ENCODE measurements at places on chromosomes 6 and 20. TPM values are rescaled to one million over a fixed set of nuclear protein-coding genes. Genes with fewer than 3 reads are reported as not detected.

The MYBL2 gene
- 16.4 TPM for total RNA-seq

- peaks cover 6% of the 10 kb centered on the region for H3K36me3 ChIP-seq
- peak overlapping the region; percentile 52 for H3K27ac ChIP-seq
- H3K4me3 ChIP-seq, result peak overlapping the region; percentile 14
- no peaks in the 10 kb centered on the region for H3K27me3 ChIP-seq
- H3K4me1 ChIP-seq, result peaks cover 42% of the 10 kb centered on the region
- DNase-seq, result peak; percentile 85
Measured at GRCh38 chr6:138028893-138029292, 78.3 kb downstream of the PERP start.

DNA sequence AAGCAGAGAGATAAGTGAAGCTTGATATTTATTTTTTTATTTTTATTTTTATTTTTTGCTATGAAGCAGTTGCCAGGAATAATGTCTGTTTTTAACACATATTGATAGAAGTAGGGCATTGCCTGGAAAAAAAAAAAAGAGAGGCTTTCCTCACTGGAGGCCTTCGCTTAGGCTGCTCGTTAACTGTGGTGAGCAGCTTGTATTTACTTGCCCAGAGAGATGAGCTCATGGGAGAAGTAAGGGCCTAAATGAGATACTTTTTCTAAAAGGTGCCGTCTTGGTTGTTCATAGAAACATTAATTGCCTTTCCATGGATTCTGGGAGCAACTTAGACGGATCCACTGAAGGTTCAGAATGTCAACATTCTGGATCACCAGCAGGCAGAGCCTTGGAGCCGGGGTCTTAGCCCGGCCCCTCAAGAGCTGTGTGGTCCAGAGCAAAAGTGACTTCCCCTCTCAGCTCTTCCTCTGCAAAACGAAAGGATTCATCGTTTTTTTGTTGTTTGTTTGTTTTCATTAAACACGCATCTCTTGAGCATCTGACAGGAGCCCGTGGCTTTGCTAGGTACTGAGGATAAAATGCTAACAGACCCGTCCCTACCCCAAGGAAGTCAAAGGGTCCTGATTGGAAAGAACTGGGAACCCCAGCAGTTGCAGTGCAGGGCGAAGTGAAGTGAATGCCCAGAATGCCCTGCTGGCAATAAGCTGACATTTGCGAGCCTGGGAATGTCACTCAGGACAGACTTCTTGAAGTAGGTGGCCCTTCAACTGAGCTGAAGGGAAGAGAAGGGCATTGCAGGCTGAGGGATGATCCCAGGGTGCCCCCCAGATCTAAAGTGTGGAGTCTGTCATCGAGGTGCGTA lies 138.5 kb downstream of the ZDHHC14 start:
- H3K27ac ChIP-seq, result no peak overlapping the region
- no peaks in the 10 kb centered on the region for H3K36me3 ChIP-seq
- no peak overlapping the region for H3K4me3 ChIP-seq

- H3K4me3 ChIP-seq, result no peak overlapping the region
- H3K36me3 ChIP-seq, result no peaks in the 10 kb centered on the region
- H3K4me1 ChIP-seq, result no peaks in the 10 kb centered on the region
- no peak for DNase-seq
Measured at GRCh38 chr6:47759364-47759763, 22.5 kb upstream of the OPN5 start.

DNA sequence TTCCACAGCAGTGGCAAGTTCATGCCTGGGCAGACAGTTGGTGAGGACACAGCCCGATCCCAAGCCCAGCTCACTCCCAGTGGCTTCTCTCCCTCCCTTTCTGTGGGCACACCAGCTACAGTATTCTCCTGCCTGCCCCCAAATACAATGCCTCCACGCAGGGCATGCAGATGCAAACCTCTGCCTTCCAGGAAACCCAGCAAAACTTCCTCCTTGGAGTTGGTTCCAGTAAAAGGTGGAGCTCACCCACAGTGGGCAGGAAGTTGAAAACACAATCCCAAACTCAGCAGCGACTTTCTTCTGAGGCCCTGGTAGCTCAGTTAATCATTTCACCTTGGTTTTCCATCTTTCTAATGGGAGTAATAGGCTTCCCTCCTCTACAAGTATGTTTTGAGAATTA lies 93.7 kb downstream of the LY86 start:
- no peaks in the 10 kb centered on the region for H3K27me3 ChIP-seq
- peaks cover 5% of the 10 kb centered on the region for H3K36me3 ChIP-seq
- peaks cover 33% of the 10 kb centered on the region for H3K4me1 ChIP-seq
- no peak for DNase-seq
- H3K27ac ChIP-seq, result no peak overlapping the region
- H3K4me3 ChIP-seq, result no peak overlapping the region
